Foreskin melanocyte (primary cell): ENCODE measurements at places on chromosomes 4 and X.

- DNase-seq, result no peak
Observed at GRCh38 chr4:188008377-188008776, 12.8 kb downstream of the ZFP42 start.

- no peak for DNase-seq
Observed at GRCh38 chr4:124803641-124804040, 91.1 kb upstream of the ANKRD50 start.

- no peak for DNase-seq
Observed at GRCh38 chr4:3527101-3527913, 4.9 kb downstream of the LRPAP1 start.

- DNase-seq, result no peak
Observed at GRCh38 chr4:42942216-42942615, 49.7 kb downstream of the GRXCR1 start.

- peak; percentile 22 for DNase-seq
Observed at GRCh38 chrX:79161655-79162054, 17.2 kb downstream of the GPR174 start.

DNA sequence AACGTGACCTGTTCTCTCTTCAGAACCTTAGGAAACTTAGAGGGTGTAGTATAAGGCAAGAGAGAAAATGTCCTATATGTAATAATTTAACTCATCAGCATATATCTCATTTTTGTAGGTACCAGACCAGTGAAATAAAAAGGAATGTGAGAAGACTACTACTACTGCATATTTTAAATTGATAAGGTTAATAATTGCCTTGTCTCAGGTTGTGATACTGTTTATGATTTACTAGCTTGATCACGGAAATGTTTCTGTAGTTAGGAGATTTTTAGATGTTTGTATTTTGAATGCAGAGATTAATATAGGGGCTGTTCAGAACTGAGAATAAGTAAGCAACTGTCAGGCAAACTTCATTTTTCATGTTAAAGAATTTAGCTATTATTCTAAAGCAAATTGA is 1563.4 kb downstream of the C4orf33 start:
- no peak for DNase-seq

GRCh38 chr4:134499074-134499473 is 297.5 kb upstream of the PABPC4L start:
- no peak for DNase-seq

- DNase-seq, result no peak
Observed at GRCh38 chr4:30005995-30006394, 714.2 kb upstream of the PCDH7 start.

GRCh38 chrX:13223868-13224567 is 95.8 kb downstream of the ATXN3L start:
- DNase-seq, result peak; percentile 49

DNA sequence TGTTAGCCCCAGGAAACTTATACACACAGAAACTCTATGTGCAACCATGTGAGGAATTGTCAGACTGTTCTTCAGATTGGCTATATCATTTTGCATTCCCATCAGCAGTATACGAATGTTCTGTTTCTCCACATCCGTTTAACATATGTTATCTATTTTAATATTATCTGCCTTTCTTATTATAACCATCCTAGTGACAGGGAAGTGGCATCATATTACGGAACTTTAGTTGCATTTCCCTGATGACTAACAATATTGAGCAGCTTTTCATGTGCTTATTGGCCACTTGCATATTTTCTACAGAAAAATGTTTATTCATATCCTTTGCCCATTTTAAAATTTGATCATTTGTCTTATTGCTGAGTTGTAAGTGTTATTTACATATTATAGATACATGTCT is 36.5 kb upstream of the IL15 start:
- no peak for DNase-seq

GRCh38 chrX:133747196-133747595 is 238.2 kb downstream of the GPC3 start:
- no peak for DNase-seq

DNA sequence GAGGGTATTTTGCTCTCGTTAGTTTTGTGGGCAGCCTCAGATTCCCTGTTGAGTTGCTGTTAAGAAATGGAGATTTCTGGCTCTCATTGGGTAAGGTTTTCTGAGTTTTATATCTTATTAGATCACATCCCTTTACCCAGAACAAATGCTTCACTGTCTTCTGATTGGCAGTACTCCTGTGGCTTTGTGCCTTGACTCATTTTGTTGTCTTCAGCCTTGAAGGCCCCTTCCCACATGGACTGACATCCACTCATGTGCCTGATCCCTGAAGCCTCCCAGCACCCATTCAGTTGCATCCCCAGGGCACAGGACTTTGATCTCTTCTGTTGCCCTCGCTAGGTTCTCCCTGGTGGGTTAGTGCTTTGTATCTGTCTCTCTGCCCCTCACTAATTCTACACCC is 10.4 kb downstream of the MED28 start:
- peak; percentile 76 for DNase-seq

DNA sequence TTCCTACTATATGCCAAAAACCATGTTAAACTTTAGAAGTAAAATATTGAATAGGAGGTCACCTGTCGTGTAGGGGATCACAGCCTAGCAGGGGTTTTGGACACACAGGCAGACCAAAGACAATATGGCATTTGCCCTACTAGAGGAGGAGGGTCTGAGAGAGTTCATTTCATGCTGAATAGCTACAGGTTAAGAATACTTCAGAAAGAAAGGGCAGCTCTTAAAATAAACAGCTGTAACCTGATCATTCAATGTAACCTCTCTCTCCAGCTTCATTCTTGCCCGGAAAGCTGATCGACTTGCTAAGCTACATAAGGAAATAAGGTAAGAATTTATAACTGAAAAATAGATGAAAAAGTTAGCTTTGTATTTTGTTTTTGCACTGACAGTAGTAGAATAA is 79.9 kb downstream of the MAOA start:
- no peak for DNase-seq

DNA sequence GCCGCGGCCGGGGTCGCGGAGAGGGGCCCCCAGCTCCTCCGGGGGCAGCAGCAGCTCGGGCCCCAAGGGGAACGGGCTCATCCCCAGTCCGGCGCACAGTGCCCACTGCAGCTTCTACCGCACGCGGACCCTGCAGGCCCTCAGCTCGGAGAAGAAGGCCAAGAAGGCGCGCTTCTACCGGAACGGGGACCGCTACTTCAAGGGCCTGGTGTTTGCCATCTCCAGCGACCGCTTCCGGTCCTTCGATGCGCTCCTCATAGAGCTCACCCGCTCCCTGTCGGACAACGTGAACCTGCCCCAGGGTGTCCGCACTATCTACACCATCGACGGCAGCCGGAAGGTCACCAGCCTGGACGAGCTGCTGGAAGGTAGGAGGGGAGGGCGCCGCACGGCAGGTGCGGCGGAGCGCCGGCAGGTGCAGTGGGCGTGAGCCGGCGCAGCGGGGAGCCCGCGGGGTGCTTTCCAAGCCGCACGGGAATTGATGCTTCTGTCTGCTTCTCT is 886 bp downstream of the DCLK2 start:
- peak; percentile 42 for DNase-seq

DNA sequence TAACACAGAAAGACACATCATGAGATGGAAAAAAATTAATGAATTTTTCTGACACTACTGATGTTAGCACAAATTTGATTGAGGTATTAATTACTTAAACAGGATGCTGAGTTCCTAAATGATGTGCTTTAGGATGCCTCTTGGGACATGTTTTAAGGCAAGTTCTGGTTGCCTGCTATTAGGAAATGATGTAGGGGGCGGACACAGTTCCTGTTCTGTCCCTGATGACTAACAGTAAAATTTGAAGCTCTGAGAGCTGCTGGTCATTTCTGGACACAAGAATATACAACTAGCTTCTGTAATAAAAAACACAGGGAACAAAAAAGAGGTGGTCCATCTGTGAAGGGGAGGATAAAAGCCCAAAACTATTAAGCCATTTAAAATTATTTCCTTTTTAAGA is 163.2 kb upstream of the ETNPPL start:
- DNase-seq, result no peak

DNA sequence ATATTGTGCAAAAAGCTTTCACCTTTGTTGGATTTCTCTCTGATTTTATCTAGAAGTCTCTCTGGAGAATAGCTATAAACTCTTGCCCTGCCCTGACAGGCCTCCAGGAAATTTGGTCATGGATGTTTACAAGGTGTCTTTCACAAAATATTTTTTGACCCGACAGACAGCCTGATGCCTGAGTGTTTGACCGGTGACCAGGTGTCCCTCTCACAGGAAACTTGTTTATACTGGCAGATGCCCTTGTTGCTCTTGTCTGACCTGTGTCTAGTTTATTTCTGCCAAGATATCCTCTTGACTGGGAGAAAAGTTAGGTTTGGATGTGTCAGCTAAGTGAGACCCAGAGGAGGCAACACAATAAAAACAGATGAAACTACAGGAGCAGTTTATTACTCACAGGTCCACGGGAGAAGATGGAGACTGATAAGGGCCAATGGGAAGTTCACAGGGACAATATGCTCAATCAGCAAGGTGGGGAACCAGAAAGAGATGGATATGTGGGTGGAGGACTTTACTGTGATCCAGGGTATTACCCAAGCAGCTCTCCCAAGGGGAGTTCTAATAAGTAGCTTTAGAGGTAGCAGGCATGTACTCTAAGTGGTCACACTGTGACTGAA is 243.3 kb downstream of the ARAP2 start:
- DNase-seq, result no peak

DNA sequence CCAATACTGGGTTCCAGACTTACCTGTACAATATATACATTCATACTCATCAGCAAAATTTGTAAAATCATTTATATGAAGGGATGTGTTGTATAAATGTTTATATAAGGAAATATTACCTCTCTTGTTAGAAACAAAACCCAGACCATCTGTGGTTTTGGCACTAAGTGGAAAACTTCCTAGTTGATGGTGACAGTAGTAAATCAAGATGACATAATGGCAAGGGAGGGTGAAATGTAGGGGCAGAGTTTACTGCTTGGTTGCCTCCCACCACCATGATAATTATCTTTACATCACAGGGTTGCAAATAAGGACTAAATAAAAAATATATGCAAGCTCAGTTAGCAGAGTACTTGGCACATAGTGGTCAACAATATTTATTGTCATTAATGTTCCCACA is 365.3 kb upstream of the TEX13C start:
- no peak for DNase-seq

GRCh38 chrX:138847930-138848329 is 136.4 kb upstream of the FGF13 start:
- no peak for DNase-seq

DNA sequence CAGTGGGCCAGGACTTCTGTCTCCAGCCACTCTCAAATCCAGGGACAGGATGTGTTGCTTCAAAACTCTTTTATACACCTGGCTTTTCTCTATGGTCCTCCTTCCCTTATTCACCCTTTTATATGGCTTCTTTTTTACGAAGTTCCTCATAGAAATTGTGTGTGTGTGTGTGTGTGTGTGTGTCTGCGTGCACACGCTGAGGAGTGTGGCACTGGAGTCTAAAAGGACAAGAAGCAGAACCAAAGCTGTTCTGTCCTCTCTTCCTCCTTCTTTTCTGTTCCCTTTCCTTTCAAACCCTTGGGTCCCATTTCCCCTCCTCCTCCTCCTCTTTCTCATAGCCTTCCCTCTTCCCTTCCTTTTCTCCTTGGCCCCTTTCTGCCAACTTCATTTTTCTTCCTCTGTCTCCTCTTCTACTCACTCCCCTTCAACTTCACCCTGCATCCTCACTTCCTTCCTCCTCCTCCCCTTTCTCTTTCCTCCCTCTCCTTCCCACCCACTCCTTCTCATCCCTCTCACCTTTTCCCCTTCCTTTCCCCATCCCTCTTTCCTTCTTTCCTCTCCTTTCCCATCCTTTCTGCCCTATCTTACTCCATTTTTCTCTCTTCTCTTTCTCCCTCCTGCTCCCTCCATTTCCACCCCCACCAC is 360.5 kb downstream of the MID1IP1 start:
- DNase-seq, result no peak

DNA sequence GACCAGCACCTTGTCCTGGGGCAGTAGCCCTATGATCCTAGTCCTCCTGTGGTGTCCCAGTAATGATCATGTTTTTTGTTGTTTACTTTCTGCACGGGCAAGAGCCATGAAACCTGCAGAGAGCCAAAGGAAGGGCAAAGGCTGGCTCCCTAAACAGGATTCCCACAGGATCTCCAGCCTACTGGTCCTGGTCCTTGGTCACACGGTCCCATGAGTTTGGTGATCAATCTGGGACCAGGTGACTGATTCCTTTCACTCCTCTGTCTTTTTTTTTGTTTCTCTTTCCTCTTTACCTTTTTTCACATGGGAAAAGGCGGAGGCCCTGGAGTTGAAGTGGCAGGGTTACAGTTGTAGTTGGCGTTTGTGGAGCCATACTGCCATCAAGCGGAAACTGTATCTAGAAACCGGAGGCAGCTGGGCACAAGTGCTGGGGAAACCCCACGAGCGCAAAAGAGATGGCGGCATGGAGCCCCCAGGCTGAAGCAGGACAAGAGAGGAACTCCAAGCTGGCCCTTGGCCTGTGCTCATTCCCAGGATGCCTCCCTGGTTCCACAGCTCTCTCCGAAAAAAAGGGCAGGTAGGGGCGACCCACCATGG is 34.6 kb downstream of the NBDY start:
- DNase-seq, result no peak

- no peak for DNase-seq
Observed at GRCh38 chrX:13151828-13152517, 107.6 kb upstream of the FAM9C start.

GRCh38 chrX:15493118-15493962 is at the start of gene PIR:
Gene PIR (minus strand): TSS chrX:15493333. CDS start chrX:15491257, 2,076 bp downstream.
- peak; percentile 73 for DNase-seq

DNA sequence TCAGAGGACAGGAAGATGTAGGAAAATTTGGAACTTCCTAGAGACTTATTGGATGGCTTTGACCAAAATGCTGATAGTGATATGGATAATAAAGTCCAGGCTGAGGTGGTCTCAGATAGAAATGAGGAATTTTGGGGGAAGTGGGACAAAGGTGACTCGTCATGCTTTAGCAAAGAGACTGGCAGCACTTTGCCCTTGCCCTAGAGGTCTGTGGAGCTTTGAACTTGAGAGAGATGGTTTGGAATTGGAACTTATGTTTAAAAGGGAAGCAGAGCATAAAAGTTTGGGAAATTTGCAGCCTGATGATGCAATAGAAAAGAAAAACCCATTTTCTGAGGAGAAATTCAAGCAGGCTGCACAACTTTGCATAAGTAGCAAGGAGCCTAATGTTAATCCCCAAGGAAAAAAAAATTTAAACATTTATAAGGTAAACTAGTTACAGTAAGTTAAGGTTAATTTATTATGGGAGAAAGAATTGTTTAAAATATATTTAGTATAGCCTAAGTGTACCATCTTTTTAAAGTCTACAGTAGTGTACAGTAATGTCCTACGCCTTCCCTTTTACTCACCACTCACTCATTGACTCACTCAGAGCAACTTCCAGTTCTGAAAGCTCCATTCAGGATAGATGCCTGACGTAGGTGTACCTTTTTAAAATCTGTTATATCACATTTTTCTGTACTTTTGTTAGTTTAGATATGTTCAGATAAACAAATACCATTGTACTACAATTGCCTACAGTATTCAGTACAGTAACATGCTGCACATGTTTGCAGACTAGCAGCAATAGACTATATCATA is 101.2 kb downstream of the FAM13A start:
- DNase-seq, result no peak

DNA sequence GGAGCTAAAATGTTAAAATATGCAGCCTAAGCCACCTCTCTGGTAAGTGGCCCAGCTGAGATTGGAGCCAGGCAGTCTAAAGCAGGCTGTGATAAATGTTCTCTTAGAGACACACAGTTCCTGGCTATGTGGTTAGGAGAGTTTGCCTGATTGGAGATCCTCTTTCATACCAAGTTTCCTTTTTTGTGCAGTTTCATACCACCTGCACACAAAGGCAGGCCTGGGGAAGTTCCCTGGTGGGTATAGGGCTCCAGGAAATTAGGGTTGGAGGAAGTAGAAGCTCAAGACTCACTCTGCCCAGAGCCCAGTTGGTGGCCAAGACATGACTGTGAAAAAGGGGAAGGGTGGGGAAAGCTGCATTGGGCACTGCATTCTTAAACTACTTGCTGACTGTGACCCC is 16.9 kb downstream of the CYBB start:
- no peak for DNase-seq
